NCI-H1092 (cell line): ENCODE measurements at places on chromosomes 1 and 21.

DNA sequence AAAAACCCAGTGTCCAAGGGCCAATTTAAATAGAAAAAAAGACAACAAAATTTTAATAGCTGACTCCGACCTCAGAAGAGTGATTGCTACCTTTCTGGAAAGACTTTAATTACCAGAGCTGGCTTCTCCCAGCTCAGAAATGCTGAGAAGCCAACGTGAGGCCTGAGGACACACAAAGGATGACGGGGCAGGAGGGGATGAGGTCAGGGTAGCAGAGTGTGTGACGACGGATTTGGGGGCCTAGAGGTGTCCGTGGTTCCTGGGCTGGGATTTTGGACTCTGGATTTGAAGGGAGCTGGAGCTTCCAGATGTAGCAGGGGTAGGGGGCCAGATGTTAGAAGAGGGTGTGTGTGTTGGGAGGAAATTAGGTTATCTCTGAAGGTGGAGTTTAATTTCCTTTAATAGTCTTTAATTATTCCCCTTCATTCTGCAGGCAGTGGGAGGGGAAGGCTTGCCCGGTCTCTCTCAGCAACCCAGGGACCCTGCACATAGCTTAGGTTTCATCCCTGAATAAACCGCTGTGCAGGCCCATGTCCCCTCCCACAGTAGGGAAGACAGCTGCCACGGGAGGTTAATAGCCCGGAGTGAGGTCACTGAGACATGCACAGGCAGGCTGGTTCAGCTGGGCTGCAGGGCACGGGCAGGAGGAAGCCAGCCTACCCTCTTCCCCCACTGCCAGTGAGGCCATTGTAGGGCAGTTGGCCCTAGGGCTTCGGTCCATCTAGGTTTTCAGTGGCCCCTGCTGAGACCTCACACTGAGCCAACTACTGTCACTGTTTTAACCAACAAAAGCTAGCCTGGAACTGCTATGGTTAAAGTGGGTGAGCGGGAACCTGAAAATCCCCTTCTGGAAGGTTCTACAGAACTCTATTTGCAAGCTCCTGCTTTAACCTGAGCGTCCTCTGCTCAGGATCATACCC lies 3.8 kb upstream of the PADI3 start:
- DNase-seq: no peak

DNA sequence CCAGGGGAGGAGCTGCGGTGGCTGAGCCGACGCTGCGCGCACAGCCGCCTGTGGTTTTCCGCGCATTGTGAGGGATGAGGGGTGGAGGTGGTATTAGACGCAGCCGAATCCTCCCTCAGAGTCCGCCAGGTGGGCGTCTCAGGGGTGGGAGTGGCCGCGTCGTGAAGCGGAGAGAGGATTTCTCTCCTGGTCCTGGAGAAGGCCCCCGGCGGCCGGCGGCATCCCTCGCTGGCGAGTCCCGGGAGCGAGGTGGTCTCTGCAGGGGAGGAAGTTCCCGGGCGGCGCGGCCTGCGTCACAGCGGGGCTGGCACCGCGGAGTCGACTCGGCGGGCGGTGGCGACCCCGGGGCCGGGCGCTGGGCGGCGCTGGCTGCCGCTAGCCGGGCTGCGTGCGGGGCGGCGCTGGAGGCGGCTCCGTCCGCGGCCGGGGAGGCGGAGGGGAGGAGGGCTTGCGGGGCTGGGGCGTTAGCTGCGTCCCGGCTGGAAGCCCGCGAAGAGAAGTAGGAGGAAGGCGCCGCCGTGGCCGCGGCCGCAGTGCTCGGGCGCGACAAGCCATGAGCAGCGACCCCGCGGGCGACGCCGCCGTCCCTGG lies at the start of gene LRRC8C:
Gene LRRC8C (plus strand): TSS at position 464 of the 591 bp plus-strand sequence. CDS start 53,354 bp downstream, outside the sequence.
- DNase-seq: peak; percentile 60

- no peak for DNase-seq
Measured at GRCh38 chr1:243756529-243756928, 93.5 kb downstream of the AKT3 start.

DNA sequence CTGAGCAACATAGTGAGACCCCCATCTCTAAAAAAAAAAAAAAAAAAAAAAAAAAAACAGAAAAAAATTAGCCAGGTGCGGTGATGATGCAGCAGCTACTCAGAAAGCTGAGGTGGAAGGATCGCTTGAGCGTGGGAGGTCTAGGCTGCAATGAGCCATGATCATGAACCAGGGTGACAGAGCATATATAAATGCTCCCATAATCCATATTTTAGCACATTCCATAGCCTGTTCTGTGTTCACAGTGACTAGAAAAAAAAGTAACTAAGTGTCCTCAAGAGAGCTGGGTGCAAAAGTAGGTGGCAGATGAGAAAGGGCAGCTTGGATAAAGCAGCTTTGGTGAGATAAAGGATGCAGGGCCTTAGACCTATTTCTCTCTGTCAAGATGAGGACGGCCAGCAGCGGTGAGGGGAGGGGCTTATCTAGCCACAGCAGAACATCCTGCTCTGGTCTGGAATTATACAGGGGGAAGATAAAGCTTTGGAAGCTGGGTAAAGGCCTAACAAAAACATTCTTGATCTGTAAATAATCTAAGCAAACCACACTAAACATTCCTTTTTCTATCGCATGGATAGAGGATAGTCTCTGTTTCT lies 205.3 kb downstream of the DAB1 start:
- no peak for DNase-seq

DNA sequence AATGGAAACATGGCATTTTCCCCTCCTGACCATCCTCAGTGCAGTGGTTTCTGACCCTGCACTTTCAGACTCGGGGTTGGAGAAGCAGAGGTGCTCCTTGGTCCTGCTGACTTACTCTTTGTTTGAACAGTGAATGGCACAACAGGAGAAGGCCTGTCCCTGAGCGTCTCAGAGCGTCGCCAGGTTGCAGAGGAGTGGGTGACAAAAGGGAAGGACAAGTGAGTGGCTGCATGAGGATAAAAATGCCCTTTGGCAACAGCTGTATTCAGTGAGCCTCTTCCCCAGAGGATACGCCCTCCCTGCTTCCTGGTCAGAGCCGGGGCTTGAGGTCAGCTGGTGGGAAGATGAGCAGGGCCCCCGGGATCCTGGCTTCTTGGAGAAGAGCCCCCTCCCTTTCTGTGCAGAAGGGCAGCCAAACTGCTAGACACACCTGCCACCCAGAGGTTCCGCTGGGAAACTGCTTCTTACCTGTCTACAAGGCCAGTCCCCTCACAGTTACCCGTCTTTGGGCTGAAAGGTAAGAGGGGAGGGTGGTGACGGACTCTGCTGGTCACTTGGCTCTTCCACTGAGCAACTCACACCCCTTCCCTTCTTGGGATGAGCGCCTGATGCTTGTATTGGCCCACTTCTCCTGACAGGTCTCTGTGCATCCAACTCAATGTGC lies 16.6 kb downstream of the NPL start:
- no peak for DNase-seq

DNA sequence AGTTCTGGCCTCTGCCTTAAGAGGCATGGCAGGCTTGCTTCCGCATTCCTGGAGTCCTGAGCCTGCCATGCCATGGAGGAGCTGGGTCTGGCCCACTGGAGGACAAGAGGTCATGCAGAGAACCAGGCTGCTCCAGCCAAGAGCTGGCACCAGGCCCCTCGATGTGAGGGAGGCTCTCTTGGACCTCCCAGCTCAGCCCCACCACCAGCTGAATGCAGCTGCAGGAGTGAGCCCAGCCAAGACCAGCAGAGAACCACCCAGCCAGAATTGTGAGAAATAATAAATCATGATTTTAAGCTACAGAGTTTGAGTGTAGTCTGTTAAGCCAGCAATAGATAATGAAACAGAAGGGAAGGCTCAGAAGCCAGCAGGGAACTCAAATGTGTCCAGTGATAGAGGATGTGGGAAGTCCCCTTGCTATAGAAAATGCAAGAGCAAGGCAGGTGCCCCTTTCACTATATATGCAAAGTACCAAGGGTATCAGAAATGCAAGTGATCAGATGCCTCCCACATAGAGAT lies 118.4 kb downstream of the HIVEP3 start:
- no peak for DNase-seq

DNA sequence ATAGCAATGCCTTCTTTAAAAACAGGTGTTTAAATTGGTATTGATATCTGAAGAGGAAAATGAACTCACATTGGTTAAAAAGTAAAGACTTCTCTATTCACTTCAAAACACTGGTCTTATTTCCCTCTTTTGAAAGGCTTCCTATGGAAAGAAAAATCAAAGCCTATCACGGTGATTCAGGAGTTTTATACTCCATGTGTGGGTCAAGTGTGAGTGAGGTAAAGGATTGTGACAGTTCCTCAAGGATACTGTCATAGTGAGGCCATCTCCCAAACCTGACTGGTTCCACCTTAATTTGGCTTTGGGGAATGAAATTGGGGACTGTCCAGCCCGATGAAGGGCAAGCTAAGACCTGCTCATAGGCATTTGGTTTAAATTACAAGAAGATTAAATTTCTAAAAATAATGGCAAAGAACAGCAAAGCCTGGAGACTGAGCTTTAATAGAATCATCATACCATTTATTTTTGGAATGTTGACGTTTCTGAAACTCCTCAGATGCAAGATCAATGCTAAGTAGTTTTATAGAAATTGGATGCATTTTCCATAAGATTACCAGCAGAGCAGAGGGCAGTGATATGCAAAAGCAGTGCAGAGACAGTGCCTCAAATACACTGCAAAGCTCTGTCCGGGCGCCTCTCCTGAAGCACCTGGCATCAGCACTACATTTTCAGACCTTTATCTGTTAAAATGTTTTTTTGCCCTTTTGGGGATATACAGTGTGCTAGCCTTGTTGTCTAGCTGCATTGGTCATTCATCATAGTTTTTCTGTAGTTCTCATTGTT lies 302.1 kb upstream of the SGIP1 start:
- no peak for DNase-seq

GRCh38 chr1:157978586-157979403 lies 14.7 kb upstream of the KIRREL1 start:
- DNase-seq: no peak

GRCh38 chr1:94675373-94675772 lies 133.8 kb upstream of the F3 start:
- DNase-seq: no peak

DNA sequence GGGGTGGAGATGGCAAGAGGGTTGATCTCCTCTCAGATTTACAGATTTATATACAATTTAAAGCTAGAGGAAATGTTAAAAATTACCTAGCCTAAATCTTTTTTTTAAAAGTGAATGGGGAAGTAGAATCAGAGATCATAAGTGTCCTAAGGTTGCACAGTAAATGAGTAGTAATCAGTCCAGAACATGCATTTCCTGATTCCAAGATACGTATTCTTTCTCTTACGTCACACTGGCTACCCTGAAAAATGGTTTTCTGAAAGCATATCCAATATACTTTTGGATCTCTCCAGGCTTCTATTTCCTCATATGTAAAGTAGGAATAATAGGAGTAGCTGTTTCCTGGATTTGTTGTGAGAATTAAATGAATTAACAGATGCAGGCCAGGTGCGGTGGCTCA lies 11.7 kb downstream of the GADD45A start:
- DNase-seq: no peak

DNA sequence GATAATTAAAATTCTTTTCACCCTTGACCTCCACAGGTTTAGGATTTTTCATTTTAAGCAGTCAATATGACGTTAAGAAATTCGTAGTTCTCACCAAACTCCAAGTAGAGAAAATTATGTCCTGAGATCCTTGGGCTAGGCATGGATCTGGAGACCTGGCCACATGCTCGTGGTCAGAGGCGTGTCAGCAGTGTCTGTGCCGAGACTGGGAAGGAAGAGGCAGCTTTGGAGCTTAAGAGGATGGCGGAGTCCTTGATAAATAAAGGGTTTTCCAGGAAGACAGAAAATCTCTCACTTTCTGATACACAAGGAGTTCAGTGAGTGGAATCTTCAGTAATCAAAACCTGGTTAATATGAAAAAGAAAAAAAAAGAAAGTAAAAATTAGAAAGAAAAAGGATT lies 17.0 kb downstream of the RHOU start:
- DNase-seq: no peak

GRCh38 chr1:232905331-232906034 lies 44.9 kb upstream of the NTPCR start:
- DNase-seq: no peak

- DNase-seq: no peak
Measured at GRCh38 chr1:76840278-76840677, 27.0 kb upstream of the ST6GALNAC5 start.

DNA sequence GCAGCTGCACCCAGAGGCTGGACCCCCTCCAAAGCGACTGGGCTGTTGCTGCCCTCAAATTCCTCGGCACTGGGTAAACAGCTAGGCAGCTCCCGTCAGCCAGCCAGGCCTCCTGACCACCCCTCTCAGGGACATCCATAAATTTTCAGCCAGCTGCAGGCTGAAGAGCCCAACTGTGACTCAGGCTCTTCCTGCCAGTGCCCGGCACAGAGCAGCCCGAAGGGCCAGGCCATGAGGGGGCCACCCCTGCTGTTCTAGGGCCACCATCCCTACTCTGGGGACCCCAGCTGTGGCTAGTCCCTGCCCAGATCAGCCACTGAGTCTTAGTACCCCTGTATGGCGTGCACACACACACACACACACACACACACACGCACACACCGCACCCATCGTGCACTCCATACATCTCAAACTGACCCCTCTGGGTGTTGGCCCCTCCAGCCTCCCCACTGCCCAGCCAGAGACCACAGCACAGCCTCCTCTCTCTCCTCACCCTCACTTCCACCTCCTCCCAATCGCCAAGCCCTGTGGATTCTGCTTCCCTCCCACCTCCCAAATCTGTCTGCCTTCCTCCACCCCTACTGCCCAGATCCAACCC lies 6.2 kb upstream of the LAPTM5 start:
- DNase-seq: peak; percentile 19

DNA sequence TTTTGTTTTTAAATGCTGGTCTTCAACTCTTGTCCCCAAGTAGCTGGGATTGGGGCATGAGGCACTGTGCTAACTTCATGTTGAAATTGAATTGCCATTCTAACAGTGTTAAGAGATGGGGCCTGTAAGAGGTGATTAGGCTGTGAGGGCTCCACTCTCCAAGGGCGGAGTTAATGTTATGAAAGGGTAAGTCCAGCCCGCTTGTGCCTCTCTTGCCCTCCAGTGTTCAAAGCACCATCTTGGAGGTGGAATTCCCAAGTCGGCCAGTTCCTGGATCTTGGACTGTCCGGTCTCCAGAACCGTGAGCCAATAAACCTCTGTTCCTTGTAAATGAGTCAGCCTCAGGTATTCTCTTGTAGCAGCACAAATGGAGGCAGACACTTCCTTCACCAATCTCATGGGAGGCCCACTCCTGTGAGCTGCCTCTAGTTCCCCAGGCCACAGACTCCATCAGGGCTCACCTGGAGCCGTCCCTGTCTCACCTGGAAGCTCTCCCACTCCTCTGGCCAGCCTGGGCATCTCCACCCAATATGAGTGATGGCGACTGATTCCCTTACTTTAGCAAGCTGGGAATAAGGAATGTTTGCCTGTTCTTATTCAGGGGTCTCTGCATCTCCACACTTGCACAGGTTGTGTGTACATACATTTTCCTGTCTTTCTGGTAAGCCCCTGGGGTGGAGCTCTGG lies 15.5 kb downstream of the IBA57 start:
- no peak for DNase-seq

DNA sequence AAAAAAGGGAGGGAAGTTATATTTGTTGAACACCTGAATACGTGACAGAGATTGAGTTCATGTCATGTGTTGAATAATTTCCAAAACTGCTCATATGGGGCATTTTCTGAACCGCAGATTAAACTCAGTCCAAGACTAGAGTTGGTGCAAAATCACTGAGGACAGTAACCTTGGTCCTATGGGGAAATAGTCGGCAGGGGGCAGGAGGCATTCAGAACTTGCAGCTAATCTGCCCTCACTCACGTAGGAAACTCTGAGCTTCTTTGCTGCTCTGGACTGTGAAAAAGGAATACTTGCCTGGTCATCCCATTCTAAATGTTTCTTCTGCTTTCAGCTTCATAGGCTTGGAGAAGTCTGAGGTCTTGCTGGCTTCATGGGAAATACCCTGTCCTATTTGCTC lies 228.3 kb upstream of the ZP4 start:
- DNase-seq: no peak

GRCh38 chr1:225754940-225755641 lies 22.5 kb upstream of the SRP9 start:
- no peak for DNase-seq
